Activated naive CD8-positive, alpha-beta T cell treated with anti-CD3 and anti-CD28 coated beads, Interleukin-2, amount 50 U/mL, for 16 hours (primary cell): ENCODE measurements at places on chromosomes 4 and X.

DNA sequence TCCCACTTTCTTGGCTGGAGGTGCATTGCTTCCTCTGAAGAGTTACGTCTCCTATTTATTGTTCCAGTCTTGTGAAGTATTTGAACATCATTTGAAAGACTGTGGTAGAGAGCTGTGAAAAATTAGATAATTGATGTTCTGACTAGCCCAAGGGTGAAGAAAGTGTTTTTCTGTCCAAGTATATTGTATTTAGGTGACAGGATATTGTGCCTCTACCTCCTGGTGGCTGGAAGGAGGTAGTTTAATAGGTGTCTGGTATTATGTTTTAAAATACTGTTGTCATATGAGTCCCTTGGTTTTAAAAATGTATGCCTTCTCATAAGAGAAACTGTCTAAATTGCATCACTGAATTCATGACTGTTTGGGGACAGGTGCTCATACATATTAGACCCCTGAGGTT, 226.0 kb downstream of the SPRY1 start:
- DNase-seq: no peak

DNA sequence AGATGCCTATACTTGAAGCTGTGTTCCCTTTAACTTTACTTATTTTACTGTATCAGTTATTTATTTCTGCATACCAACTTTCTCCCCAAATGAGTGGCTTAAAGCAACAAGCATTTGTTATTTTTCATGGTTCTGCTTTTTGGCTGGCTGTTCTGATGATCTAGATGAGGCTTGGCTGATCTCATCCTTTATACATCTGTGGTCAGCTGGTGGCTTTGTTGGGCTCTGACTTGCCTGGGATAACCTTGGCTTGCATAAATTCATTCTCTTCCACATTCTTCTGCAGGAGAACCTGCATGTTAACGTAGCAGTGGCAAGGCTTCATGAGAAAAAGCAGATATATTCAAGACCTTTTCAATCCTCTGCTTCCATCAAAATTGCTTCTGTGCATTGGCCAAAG, 1317.6 kb downstream of the ADGRL3 start:
- DNase-seq: no peak

DNA sequence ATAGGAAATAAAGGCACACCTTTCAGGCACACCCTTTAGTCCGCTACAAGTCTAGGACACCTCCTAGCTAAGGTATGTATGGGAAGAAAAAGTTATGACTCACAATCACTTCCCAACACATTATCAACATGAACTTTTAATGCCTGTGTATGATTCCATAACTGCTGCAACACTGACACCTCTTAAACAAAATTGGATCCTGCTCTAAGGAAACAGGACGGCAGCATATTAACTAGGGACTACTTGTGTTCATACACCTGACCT, 2.4 kb upstream of the PPP3CA start:
- DNase-seq: no peak

GRCh38 chr4:52825460-52826090, 36.5 kb upstream of the RASL11B start:
- DNase-seq: no peak

DNA sequence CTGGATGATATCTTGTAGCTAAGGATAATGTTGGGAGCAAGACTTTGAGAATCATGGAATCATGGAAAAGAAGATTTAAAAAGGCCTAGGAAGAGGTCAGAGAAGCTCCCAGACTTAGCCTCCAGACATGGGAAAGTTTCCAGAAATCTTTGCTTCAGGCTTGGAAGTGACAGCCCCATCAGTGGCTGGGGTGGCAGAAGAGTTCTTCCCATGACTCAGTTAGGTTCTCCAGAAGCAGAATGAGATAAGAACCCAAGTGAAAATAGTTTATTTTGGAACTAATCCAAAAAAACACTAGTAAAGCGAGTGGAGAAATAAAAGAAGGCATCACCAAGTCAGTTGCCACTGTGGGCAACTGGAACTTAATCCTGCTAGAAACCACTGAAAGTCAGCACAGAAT, 506.9 kb downstream of the MID1IP1 start:
- DNase-seq: no peak

- DNase-seq: no peak
These were observed 80.8 kb downstream of the NPFFR2 start for GRCh38 chr4:72112514-72113156.

GRCh38 chr4:6754481-6755087, 27.9 kb upstream of the KIAA0232 start:
- no peak for DNase-seq

GRCh38 chrX:1386338-1387127, 5.4 kb downstream of the SLC25A6 start:
- DNase-seq: no peak

DNA sequence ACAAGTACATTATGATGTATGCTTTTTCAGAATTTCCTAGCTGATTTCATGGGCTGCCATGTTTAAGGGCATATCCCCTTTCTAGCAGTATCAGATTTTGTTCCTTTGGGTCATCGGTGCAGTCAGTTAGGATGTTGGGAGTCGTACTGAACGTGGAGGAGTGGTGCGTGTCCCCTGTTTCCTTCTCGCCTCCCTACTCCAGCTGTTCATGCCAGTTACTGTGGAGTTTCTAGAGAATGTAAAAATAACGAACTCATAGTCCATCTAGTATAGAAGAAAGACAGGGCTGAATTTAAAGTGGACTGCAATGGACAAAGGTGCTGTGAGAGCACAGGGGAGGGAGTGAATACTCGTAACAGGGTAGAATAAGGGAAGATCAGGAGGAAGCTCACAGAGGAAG, 111.3 kb downstream of the CEP135 start:
- DNase-seq: no peak

GRCh38 chrX:154002215-154002719, 17.4 kb downstream of the IRAK1 start:
- no peak for DNase-seq

DNA sequence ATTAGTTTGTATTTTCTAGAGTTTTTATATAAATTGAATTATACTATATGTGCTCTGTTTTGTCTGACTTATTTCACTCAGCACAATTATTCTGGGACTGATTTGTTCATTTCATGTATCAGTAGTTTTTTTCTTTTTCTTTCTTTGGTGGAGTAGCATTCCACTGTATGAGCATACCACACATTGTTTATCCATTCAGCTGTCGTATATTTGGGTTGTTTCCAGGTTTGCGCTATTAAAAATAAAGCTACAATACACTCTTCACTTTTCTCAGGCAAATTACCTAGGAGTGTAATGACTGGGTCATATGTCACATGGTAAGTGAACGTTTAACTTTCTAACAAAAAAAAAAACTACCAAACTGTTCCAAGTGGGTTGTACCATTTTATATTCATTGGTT, 9.6 kb upstream of the OTUD4 start:
- DNase-seq: no peak

DNA sequence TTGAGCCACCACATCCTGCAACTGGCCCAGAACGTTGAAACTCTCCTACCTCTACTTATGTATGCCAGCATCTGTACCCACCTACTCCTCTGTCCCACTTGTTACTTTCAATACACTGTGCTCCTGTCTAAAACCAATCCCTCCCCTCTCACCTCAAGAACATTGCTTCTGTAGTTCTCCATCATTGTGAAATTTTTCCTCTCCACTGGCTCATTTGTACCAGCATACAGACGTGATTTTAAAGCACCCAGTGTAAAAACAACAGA, 25.5 kb upstream of the USO1 start:
- DNase-seq: no peak

- DNase-seq: no peak
These were observed 83.6 kb upstream of the STX18 start for GRCh38 chr4:4625488-4625887.
